ENCODE measurements at places on chromosomes 1 and 21.

GRCh38 chr1:223350361-223350908 is 13.5 kb downstream of the SUSD4 start:
- no peak for DNase-seq

DNA sequence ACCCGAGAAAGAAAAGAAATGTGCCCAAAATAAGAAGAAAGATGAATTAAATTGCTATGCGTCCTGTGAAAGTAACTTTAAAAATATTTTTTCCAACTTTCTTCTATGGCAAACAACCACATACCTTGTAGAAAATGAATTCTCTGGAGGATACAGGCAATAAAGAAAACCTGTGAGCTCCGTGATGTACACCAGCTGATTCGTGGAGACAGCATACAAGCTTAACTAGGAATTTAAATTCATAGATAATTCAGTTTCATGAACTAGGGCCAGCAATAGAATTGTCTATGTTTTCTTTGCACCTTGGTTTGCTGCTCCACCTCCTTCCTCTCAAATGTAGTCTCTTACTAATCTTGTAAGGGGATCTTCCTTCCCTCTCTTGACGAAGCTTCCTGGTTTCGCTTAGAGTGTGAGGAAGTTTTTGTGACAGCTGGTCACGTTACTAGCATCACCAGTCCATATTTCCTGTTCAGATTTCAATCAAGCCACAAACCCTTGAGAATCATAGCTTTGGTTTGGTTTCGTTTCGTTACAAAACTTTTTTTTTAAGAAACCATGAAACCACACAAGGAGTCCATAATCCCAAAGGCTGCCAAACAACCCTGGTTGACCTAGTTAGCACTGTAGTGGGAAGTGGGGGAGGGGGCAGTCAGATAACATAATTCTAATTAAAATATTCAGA is 35.8 kb downstream of the GREM2 start:
- no peak for DNase-seq

DNA sequence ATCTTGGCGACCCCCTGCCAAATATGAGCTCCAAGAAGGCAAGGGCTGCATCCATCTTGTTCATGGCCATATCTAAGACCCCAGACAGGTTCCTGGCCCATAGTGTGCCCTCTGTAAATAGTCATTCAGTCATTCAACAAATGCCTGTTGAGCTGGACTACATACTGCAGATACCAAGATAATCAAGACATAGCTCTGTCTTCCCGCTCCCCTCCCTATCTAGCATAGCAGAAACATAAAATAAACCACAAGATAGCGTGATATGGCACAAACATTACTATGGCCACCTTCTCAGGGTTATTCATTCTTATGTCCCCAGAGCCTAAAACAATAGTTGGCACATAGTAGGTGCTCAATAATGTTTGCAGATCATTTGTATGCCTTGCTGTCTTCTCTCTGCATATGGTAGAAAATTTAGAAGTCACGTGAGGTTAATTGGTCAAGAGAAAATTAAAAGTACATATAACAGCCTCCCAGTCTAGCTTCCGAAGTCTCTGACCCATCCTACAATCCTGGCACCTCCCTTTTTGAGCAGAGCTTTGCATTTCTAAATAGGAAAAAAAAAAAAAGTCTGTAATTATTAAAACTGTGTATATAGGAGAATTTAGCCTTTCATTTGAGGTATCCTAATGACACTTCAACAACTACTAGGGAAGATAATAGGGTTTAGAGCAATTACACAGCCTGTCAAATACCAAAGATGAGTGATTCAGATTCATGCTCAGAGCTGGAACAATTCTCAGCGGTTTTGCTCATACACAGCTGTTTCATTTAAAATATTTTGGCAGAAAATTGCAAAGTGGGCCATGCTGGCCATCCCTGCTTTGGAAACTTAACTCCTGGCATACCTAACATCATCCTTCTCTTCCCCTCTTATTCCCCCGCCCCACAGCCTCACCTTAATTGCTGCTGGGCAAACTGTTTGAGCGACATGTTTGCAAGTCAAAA is 219.0 kb downstream of the KAZN start:
- no peak for DNase-seq

DNA sequence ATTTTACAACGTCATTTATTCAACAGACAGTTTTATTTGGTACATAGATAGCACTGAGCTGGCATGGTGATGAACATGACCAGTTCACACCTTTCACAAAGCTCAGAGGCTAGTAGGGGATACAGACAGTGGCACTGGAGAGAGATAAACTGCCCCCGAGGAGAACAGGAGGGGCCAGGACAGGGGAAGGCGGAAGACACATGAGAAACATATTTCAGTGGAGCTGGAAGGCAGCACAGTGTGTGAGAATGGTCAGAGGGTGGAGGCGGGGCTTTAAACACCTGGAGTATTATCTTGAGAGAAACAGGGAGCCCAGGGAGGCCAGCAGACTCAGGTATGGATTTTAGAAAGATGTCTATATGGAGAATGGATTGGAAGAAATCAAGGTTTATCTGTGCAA is 49.5 kb downstream of the CHML start:
- DNase-seq, result no peak

DNA sequence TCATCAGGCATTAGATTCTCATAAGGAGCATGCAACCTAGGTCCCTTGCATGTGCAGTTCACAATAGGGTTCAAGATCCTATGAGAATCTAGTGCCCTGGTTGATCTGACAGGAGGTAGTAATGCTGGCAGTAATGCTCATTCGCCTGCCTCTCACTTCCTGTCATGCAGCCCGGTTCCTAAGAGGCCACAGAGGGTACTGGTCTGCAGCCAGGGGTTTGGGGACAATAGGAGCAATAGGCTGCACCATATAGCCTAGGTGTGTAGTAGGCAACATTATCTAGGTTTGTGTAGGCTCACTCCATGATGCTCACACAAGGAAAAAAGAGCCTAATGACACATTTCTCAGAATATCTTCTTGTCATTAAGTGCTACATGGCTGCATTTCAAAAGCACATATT is 25.8 kb downstream of the CFHR5 start:
- DNase-seq, result no peak
